ENCODE measurements at places on chromosomes 12 and 14.

GRCh38 chr12:85152311-85152729 lies 116.2 kb downstream of the LRRIQ1 start:
- no peak for DNase-seq

GRCh38 chr14:97264516-97265230 lies 467.5 kb downstream of the VRK1 start:
- no peak for DNase-seq

DNA sequence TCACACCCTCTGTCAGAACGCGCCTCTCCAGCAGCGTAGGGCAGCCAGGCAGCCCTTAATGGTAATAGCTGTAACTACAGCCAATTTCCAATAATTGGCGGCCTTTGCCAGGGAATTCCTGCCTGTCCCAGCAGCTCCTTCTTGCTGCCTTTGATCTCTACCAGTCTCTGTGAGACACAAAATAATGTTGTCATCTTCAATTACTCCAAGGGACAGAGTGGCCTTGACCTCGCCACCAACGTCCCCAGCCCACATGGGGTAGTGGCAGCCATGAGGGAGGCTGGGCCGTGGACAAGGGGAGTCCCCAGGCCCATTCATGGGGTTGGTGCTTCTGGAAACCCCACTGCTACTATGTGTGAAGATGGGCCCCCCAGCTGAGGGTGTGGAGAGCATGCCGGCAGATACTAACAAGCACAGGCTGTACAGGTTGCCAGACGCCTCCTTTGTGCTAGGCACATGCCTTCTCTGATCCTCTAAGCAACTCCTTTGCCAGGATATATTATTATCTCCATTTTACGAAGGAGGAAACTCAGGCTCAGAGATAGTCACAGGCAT lies 17.4 kb upstream of the CLMN start:
- DNase-seq: no peak

- no peak for DNase-seq
Observed at GRCh38 chr12:110024051-110024450, 24.3 kb downstream of the C12orf76 start.

DNA sequence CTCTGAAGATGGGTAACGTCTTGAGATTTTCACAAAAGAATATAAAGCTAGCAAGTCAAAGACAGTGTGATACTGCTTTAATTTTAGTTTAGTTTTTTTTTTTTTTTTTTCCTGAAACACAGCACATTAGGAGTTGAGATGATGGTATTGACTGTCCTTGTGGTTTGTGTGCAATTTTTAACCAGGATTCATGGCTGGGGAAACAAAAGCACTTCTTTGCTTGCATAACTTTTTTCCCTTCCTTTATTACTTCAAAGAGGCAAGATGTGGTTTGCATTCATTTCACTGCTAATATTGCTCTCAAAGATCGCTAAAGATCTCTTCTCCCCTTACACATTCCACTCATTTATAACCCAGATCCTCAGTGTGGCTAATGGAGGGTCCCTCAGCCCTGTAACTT lies 157.1 kb upstream of the PZP start:
- DNase-seq: no peak

DNA sequence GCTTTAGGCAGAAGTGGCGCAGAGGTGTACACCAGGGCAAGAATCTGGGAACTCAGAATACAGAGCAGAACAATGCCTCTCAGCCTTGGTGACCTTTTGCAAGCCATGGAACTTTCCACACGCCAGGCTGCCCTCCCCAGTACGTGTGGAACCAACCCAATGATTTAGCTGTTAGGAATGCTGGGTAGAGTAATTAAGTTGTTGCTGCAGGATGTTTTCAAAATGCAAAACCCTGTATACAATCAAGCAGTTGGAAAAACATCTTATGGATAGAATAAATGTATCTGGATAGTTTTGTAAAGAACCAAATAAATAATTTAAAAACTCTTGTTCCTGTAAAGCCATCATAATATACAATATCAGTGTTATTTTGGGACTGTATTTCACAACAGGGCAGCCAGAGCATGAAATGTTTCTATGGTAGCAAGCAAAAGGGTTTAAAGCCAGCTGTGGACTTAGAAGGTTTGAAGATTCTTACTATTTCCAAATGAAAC lies 19.4 kb downstream of the PPP1R36 start:
- DNase-seq: no peak

GRCh38 chr14:75452324-75452723 lies 24.5 kb downstream of the JDP2 start:
- DNase-seq: no peak

DNA sequence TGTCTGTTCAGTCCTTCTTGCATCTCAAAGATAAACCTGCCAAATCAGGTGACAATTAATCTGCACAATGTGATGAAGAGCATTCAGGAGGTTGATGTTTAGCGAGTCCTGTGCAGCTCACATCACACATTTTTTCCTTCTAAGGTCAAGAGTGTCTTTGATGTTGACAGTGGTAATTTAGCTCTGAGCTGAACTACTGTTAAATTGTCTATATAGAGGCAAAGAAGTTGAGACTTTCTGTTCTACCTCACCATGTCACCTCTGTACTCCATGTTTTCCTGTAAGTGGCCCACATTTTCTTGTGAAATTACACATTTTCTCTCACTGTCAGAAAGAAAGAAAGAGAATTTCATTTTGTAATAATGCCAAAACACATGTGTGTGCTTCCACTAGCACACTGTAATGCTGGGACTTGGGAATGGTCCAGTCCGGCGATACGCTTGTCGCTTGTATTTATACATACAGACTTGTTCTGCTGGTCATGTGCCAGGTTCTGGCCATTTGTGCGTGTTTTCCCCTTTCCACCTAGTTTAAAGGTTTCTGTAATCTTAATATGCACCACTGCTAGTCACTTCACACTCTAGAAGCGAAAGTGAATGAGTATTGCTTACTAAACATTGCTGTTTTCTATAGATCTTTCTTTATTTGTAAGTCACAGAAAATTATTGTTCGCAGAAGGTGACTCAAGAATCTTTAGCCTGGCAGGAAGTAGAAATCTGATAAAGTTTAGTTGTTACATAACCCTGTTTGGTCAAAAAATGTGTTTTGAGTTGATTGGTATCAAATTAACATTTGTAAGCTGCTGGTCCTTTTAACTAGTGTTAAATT lies 328.9 kb downstream of the TMTC2 start:
- no peak for DNase-seq

DNA sequence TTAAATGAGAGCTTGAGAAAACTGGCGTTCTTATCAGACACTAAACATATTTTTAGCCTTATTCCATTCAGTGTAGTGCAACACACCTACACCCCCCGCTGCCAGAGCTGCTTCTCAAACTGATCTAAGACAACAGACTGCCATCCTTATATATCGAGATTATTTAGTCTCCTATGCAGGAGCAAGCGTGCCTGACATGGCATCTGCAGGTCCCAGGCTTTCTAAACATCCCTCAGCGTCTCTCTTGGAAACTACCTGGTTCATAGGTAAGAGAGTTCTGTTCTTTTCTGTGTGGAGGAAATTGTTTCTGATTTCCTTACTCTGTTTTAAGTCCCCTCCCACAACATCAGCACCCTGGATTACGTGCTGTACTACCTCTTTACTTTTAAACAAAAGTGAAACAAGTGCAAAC lies 117.1 kb upstream of the PTPRB start:
- DNase-seq: no peak

DNA sequence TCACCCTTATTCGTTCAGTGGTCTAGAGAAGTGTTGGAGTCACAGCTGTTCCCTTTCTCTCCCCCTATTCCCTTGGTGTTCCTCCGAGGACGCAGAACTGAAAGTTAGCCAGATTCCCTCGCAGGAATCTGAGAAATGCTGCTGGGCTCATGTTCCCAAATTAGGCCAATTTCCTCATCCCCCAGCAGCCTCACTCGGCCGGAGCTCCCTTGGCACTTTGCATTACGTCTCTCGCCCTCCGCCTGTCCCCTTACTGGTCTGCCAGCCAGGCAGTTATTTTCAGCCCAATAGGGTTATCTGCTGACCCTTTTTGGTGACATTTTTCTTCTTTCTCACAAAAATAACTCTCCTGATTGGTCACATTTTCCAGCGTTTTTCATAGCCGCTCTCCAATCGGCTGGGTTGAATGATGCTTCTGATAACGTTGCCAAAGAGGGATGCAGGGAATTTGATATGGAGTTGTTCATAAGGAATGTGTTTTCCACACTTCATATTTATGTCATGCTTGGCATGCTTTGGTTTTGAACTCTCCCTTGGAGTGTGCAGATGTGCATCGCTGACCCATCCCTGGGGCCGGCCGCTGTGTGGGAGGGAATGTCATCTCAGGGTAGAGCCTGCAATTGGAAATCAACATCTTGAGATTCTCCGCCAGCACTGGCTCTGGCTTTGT lies 9.9 kb downstream of the IFT43 start:
- no peak for DNase-seq

DNA sequence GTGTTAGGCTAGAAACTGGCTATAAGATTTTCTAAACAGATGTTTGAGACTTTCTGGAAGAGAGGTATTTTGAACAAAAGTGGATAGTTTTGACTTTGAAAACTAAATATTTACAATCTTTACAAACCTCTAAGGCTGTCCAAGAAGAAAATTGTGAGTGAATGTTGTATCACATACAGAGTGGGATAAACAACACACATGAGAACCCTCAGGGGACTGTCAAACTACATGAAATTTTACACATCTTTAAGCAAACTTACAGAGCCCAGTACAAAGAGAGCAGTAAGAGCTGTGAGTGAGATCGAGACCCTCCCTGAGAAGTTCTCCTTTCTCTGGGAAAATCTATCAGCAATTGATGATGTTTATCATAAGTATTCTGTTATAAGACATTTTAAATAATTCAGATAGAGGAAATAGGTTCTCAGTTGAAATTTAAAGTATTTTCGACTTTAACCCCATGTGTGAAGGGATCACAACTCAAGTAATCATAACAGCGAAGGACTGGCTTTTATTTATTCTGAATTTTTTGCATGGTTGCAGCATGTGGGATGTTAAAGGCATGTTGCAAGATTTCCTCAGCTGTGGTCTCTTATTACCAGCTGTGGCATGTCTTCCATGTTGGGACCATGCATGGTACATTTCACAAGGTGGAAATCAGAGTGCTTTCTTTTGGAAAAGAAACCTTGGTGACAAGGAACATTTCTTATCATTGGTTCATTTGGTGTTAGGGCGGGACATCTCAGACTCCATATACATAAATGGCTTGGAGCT lies 264.0 kb upstream of the PRICKLE1 start:
- no peak for DNase-seq

- DNase-seq: no peak
Observed at GRCh38 chr12:34392741-34393085, 370.4 kb downstream of the ALG10 start.

GRCh38 chr12:88299567-88300101 lies 157.5 kb downstream of the TMTC3 start:
- DNase-seq: no peak

- no peak for DNase-seq
Observed at GRCh38 chr12:94180558-94181296, 32.4 kb downstream of the PLXNC1 start.

- DNase-seq: no peak
Observed at GRCh38 chr12:43556057-43556456, 4.1 kb upstream of the ADAMTS20 start.

DNA sequence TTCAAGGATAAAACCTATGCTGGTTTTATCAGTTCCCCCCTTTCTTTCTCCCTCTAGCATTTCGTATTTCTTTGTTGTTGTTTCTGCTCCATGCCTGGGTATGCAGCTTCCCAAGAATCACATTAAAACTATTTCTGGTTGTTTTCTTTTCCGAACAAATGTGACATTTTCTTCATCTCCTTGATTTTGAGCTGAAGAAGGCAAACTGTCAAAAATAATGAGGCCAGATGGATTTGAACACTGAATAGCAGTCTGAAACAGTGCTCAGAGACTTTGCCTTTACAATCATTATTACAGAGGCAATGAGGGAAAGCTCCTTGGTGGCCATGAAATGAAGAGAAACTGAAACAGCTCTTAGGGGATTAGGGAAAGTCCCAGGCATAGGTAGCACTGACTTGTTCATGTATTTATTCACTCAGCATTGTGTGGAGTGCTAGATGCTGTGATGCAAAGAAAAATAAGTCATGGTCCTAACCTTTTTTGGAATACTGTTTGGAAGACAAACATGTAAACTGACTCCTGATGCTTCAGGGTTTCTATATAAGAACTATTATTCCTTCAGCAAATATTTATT lies 319.5 kb downstream of the FUT8 start:
- no peak for DNase-seq

DNA sequence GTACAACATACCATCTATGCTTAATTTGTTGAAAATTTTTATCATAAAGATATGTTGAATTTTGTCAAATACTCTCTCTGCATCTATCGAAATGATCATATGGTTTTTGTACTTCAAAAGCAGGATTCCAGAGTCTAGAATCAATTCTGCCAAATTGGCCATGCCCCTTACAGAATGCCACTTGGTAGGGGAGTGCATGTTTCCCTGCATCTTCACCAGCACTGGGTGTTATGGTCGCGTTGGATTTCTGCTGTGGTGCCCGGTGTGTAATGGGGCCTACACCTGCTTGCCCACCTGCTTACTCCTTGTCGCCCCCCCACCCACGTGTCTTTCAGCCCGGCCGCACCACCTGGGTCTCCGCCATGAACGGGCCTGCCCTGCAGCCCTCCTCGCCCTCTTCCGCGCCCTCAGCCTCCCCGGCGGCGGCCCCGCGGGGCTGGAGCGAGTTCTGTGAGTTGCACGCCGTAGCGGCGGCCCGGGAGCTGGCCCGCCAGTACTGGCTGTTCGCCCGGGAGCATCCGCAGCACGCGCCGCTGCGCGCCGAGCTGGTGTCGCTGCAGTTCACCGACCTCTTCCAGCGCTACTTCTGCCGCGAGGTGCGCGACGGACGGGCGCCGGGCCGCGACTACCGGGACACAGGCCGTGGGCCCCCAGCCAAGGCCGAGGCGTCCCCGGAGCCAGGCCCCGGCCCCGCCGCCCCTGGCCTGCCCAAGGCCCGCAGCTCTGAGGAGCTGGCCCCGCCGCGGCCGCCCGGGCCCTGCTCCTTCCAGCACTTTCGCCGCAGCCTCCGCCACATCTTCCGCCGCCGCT lies 12.3 kb downstream of the SH2B3 start:
- DNase-seq: no peak

- DNase-seq: no peak
Observed at GRCh38 chr12:61998791-61999190, 261.4 kb upstream of the USP15 start.

GRCh38 chr14:104873380-104874055 lies 8.4 kb downstream of the CEP170B start:
- no peak for DNase-seq

GRCh38 chr14:100017553-100017952 lies 47.7 kb upstream of the EVL start:
- no peak for DNase-seq

- no peak for DNase-seq
Observed at GRCh38 chr14:52531481-52531880, 20.8 kb downstream of the TXNDC16 start.

GRCh38 chr14:90060965-90061684 lies 669 bp upstream of the KCNK13 start:
- no peak for DNase-seq

GRCh38 chr12:99627459-99627858 lies 20.1 kb upstream of the GARIN6 start:
- DNase-seq: no peak

DNA sequence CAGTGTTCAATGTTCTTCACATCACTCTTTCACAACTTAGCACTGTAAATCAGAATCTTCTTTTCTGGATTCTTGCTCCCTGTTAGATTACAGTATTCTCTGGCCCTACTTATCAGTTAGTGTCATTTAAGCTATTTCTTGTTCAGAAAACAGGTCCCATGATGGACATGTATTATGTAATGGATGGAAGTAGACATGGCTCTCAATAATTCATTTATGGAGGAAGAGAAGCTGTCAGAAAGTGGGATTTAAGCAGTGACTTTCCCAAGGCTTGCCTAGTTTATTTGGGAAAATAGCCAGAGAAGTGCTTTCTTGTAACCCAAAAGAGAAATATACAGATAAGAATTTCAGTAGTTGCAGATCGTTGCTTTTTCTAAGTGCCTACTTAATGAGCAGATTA lies 1.6 kb downstream of the ERC1 start:
- no peak for DNase-seq

All from stimulated activated CD8-positive, alpha-beta memory T cell treated with anti-CD3 and anti-CD28 coated beads, Interleukin-15, amount 100 ng/mL, for 1 hour (primary cell).